ENCODE measurements at places on chromosomes 5 and 9.

DNA sequence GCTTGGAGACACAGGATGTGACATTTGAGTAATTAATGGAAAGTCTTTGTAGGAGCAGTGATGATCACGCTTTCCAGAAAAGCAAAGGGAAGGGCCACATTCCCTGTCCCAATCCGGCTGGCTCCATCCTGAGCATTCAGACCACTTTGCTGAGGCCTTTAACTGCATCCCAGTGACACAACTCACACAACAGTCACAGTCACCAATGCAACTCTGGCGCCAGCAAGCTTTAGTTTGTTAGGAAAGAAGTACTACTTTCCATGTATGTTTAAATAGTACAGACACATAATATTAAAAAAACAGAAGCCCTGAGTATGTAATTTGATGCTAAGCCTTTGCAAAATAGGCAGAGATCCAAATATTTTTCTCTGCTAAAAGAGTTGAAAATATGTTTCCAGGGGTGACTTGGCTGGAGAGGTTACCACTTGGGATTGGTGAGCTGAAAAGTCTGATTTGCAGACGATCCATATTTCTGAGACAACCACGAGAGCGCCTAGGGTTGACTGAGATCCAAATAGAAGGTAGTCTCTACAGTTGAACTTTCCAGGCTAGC, 31.7 kb upstream of the GAS1 start:
- no peak for DNase-seq

DNA sequence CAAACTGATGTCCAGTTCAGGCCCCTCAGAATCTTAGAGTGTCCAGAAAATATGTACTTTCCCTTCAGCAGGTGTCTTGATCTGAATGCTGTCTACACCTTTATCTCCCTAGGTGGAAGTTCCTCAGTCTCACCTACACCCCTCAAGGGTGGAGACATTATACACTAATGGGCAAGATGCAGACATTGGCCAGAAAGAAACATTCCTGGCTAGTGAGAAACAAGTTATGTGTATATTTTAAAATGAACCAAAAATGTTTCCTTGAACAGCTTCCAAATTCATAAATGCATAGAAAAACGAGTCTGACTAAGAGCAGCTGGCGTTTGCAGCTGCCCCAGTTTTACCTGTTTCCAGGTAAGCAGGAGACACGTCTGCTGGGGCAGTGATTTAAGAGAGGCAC, 140.5 kb upstream of the IRX4 start:
- DNase-seq = no peak

GRCh38 chr5:108634010-108634616, 113.6 kb upstream of the FER start:
- DNase-seq = no peak

DNA sequence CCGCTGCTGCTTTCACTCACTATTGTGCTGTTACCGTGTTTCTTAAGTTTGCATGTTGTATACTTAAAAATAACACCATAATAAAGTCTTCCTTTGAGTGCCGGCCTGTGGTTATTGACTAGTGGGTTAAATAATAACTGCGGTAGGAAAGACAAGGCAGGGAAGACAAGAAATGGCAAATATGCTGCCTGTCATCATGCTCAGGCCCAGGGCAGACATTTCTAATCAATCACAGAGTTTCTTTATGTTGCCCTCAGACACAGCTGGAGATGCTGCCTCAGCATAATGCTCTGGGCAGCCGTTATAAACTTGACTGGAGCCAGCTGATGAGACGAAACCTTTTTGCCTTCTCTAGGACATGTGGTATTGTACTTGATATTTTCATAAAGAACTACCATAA, 215.0 kb downstream of the GAPVD1 start:
- DNase-seq = no peak

DNA sequence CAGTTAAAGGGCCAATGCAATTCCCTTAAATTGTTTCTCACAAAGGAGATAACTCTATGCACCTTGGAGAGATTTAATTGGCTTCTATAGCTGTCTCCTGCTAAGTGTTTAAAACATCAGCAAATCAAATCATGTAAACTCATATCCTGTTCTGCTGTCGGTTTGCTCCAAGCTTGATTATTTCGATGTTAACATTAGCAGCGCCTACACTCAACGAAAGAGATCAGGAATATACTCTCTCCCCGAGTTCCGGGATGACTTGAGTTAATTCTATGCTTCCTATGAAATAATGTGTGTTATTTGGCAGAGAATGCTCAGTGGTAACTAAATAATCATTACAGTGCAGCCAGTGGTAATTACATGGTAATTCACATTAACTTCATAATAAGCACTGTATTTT, 338.6 kb downstream of the EBF1 start:
- DNase-seq = no peak

DNA sequence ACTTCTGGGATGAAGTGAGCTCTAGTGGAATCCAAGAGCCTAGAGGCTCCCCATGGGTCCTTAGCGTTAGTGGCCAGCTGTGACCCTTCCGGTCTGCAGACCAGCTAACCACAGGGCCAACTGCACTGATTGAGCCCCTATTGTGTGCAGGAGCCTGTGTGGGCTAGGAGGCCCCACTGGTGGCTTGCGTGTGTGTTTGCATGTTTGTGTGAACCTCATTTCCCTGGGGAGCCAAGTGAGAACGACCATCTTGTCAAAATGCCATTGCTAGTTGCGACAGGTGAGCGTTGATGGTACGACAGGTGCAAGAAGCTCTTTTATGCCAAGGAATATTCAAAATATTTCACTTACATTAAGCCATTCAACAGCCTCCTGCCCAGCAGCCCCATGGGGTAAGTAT, 44.1 kb upstream of the ANKRD33B start:
- DNase-seq = no peak

DNA sequence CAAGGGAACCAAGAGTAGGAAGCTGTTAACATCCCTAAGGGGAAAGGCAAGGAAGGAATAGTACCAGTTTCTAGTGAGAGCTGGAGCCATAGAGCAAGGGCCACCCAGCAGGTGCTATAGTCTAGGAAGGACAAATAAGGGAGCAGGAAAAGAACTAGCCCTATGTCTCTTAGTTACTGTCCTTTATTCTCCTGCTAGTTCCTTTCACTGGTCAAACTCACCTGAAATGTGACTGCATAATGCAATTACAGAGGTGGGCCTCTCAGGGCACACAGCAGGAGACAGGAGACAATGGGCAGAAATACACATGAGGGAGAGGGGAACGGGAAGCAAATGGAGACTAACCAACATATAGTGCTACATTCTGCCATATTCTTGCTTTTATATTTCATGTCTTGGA, 26.7 kb upstream of the FRMPD1 start:
- no peak for DNase-seq

DNA sequence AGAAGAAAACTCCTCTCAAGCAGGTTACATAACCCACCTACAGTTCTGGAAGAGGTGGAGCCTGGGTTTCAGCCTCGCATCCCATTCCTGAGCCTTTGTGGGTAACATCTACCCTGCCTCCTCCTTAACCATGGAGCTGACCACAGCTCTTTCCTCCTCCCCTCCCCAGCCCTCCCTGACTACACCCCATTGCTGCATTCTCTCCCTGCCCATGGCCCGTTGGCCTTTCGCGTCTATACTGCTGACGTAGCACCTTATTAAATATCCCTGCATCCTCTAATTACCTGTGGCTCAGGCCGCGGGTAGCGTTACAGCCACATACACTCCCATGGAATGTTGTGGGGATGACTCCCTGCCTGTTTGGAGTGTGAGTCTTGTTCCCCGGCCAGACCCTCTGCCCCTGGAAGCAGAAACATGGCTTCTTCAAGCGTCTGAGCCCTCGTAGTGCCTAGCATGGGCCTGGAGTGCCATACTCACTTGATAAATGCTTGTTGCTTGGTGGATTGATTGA, 72.8 kb downstream of the WWC1 start:
- DNase-seq = peak; percentile 62

GRCh38 chr5:59293700-59294099, 599.8 kb downstream of the PDE4D start:
- no peak for DNase-seq

- no peak for DNase-seq
Observed at GRCh38 chr5:143080982-143081381, 310.8 kb downstream of the ARHGAP26 start.

- DNase-seq = no peak
Observed at GRCh38 chr5:88060194-88060593, 208.5 kb downstream of the TMEM161B start.

DNA sequence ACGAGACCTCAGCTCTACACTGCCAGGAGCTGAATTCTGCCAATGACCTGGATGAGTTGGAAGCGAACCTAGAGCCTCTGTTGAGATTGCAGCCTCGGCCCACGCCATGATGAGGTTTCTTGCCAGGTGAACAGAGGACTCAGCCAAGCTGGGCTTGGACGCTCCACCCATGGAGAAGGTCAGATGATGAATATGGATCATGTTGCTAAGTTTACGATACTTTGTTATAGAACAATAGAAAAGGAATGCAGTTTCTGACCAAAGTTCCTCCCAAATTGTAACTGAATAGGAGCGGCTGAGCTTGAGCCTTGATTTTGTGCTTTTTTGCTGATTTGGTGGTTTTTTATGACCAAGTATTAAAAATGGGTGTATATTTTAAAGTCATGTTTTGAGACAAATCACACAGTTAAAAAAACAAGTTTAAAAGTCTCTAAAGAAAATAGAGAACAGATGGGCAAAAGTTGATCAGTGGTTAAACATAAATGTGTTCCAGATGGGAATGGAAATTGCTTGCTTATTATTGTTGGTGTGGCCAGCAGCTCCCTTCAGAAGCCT, 32.9 kb downstream of the ROPN1L start:
- no peak for DNase-seq

DNA sequence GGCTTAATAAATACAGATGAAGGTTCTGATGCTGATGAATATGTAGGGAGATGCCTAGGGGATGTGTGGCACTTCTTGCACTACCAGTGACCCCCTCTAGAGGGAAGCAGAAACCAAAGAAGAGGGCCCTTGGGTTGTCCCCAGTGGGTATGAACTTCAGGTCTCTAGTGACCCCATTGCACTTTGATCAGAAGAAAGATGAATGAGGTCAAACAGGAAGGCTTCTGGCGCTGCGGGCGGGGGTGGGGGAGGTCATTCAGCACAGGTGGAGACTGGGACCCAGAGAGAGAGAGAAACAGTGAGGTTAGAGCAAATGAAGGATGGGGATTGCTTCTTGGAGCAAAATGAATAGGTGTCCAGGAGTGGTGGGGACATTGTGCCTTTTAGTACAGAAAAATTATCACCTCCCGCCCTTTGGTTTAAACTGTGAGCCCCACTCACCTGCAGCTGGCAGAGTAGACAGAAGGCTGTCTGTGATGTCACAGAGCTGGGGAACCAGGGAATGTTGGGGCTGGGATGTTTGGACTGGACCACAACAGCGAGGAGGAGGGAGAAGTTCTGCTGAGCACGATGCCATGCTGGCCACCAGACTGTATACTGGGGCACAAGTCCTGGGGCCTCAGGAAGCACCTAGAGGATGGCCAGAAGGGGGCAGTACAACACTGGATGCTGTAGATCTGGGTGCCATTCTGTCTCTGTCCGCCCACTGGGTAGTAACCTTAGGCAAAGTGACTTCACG, at the start of gene TEX48:
Gene TEX48, minus strand, starts transcription at position 599 of the 739 bp plus-strand sequence. CDS start 10,469 bp downstream, outside the sequence.
- peak; percentile 50 for DNase-seq

- DNase-seq = no peak
Observed at GRCh38 chr9:14500705-14501104, 186.8 kb upstream of the NFIB start.

DNA sequence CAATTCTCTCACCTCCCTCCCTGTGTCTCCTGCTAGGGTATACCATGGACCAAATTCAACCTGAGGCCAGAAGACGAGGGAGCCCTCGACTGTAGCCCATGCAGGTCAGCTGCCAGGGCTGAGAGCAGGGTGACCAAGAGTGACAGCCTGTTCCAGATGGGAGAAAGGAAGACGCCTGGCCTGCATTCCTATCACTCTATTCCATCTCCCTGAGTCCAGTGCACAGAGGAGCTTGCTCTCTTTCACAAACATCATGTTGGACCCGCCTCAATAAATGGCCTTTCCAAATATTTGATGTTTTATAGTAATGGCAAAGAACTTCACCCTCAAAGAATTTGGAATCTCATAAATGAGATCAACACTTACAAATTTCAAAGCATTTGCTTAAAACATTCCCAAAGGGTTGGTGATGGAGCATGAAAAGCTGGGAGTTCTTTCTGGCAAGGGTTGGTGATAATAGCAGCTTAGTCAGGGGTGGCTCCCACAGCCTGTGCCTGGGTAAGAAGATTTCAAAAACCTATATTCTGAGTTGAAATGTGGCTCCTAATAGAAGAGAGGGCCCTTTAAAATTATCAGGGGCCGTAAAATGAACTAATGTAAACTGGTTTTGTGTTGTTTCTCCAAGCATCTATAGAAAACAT, 393.1 kb downstream of the EFNA5 start:
- no peak for DNase-seq

DNA sequence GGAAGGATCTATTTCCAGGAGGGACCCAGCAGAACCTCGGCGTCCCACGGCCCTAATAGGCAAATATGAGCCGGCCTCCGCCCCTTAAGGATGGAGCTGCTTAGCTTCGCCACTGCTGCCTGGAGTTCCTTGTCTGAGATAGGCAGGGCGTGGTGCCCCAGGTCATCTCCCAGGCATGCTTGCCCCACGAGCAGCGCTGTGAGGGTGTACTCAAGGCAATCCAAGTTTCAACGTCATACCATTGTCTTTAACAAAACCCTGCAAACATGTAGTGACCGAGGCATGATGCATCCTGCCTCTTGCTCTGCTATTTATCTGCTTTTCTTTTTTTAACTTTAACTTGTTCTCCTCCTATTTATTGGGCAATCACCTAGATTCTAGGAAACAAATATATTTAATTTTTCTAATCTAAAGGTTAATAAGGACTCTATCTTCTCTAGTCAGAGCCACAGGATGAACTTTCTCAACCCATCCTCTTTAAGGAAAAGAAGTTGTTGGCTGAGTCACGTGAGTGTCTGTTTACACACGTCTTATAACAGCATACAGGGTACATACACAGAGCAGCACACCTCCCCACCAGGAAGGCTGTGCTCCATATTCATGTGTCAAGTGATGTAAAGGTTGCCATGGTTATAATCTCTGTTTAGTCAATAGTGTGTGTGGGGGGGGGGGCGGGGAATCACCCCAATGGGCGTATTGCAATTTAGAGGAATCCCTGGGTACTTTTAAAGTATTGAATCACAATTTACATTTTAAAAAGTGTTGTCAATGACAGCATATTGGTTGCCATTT, 27.3 kb upstream of the ZSWIM6 start:
- peak; percentile 74 for DNase-seq

GRCh38 chr9:136787690-136788400, 3.3 kb upstream of the TMEM141 start:
- peak; percentile 65 for DNase-seq

GRCh38 chr9:126275386-126276001, 51.1 kb upstream of the MVB12B start:
- no peak for DNase-seq
